ENCODE measurements at places on chromosomes 11 and 22. TPM values are rescaled to one million over a fixed set of nuclear protein-coding genes. Genes with fewer than 3 reads are reported as not detected.

- no peak for DNase-seq
Observed at GRCh38 chr11:94785509-94785908, 17.4 kb downstream of the AMOTL1 start.

KRTAP5-8 gene
- not detected for total RNA-seq

DNA sequence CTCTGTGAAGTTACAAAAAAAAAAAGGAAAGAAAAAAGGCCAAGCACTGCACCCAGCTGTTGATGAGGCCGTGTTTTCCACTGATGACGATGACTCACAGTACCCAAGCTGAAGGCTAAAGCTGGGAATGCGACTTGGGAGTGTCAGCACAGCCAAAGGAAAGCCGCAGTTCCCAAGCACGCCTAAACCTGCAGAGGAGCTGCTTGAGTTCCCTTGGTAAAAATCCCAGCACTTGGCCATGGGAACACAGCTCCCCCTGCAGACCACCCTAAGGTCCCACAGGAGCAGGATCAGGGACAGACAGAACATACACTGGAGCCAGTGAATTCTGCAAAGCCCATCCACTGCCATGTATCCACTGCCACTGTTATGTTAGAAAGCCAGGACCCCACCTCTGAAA lies 39.9 kb downstream of the SERGEF start:
- peak; percentile 67 for DNase-seq

GRCh38 chr22:44670220-44670988 lies 31.6 kb upstream of the PRR5 start:
- no peak for DNase-seq

PATE2 gene
- 0.29 TPM for total RNA-seq

DNA sequence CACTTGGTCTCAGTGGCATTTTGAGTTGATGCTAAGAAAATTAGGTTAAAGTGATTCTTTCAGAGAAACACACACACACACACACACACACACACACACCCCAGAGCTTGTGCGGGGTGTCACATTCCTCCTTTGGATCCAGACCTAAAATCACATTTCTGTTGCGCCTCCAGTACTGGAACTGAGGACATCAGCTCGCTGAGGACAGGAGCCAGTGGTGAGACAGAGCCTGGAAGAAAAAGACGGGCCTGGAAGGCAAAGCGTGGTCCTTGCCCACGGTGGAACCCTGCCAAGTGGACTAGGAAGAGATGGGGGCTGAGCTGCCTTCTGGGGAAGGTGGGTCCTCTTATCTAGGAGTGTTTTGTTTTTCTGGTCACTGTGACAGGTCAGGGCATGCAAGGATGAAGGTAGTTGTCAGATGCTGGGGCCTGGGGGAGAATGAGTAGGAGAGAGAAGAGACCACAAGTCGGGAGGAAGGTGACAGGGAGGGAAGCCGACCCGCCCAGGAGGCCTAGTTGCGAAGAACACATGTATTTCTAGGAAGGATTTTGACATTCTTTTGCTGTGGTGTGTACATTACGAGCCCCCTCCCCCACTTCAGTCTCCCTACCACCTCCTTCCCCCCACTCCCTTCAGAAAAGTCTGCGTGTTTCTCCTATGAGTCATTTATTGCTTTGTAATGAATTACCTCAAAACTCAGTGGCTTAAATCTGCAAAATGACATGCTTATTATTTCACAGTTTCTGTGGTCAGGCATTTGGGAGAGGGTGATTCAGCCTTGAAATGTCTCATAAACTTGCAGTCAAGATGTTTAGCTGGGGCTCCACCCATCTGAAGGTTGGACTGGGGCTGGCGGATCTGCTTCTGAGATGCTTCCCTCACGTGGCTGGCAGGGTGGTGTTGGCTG lies 4.8 kb upstream of the ELFN2 start:
- peak; percentile 98 for DNase-seq

GRCh38 chr11:15473954-15474837 lies 359.5 kb downstream of the INSC start:
- DNase-seq, result no peak

DNA sequence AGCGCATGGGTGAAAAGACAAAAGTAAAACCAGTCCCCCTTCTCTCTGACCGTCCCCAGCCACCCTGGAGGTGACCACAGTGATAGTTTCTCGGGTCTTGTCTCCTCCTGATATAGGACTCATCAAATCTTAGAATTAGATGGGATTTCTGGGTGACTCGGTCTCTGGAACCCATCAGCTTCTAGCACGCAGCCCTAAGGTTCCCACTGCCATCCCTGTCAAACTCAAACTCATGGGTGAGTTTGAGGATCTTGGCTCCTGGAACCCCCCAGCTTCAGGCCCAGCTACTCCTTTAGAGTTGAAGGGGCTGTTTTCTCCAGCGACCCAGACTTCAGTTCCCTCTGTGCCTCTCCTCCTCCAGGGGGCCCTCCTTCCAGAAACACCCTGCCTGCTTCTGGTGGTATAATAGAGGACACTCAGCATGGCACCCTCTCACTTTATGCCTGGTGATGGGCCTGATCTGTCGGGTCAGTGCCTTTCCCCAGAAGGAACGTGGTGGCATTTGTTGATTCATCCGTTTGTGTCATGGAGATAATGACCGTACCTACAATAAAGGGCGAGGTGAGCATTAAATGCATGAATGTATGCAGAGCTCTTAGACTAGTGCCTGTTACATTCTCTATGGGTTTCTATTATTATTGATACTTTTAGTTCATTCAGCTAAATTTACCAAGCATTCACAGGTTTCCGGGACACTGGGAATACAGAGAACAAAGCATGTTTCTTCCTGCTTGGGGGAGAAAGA lies 31.7 kb downstream of the MCM5 start:
- no peak for DNase-seq

DNA sequence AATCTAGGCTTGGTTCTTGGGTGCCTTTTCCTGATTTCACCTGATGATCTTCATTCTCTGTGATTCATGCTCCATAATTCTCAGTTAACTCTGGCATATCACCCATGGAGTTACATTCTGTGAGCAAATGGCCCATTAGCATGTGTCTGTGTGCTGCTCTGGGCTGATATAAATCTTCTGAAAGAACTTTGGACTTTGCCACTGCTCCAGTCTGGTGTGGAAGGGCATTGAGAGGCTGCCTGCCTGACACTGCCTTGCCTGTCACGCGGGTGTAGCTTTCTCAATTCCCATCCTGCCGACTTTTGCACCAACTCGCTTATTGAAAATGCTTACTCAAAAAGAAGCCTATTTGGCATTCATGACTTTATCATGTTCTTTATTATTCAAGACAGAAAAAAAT lies 42.2 kb downstream of the FAT3 start:
- DNase-seq, result no peak

DNA sequence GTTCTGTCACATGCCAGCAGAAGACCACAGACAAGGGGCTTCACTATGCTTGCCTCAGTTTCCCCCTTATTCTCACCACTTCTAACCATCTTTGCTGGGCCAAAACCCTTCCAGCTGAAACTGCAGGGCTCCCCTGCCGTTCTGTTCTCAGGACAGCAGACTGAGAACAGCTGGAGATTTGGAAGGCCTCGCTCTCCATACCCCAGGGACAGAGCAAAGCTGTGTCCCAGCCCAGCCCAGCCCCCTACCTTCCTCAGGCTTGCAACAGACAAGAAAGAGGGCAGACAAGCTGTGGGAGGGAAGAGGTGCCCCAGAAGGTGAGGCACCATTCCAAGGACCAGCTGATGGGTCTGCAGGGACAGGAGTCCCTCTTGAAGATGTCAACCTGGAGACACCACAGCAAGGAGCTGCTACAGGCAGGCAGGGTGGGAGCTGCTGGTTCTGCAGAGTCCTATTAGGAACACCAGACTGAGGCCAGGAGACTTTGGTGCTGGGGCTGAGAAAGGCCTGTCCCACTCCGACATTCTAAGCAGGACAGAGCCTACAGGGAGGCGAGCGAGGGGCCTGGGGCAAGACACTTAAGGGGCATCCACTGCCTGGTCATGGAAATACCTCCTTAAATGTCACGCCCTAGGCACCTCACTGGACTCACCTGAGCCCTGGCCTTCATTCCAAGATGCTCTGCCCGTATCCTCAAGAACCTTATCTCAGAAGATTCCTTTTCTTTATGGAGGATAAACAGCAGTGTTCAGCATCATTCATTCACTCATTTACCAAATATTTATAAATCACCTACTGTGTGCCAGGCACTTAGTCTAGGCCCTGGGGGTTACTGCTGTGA lies 6.9 kb downstream of the SCN2B start:
- no peak for DNase-seq

Data from Daoy (cell line).